SJSA1 (cell line): ENCODE measurements at places on chromosomes 3 and 15. TPM values are rescaled to one million over a fixed set of nuclear protein-coding genes. Genes with fewer than 3 reads are reported as not detected.

Gene SAXO2
- total RNA-seq: 0.66 and 4.0 TPM in 2 replicates

Gene SPINK8
- total RNA-seq: not detected in 2 replicates

- peaks cover 12% of the 10 kb centered on the region for H3K4me1 ChIP-seq
- no peaks in the 10 kb centered on the region for H3K36me3 ChIP-seq
- no peak overlapping the region for H3K4me3 ChIP-seq
- DNase-seq: no peak
- H3K27me3 ChIP-seq: no peaks in the 10 kb centered on the region
Observed at GRCh38 chr3:72571052-72571451, 277.2 kb downstream of the SHQ1 start.

- no peak overlapping the region for H3K27ac ChIP-seq
- peaks cover 9% of the 10 kb centered on the region for H3K4me1 ChIP-seq
- no peaks in the 10 kb centered on the region for H3K36me3 ChIP-seq
Observed at GRCh38 chr15:71542836-71543235, 267.5 kb upstream of the NR2E3 start.

GRCh38 chr15:73648014-73648295 lies 14.8 kb upstream of the NPTN start:
- H3K36me3 ChIP-seq: no peaks in the 10 kb centered on the region
- DNase-seq: no peak
- H3K4me1 ChIP-seq: no peaks in the 10 kb centered on the region

DNA sequence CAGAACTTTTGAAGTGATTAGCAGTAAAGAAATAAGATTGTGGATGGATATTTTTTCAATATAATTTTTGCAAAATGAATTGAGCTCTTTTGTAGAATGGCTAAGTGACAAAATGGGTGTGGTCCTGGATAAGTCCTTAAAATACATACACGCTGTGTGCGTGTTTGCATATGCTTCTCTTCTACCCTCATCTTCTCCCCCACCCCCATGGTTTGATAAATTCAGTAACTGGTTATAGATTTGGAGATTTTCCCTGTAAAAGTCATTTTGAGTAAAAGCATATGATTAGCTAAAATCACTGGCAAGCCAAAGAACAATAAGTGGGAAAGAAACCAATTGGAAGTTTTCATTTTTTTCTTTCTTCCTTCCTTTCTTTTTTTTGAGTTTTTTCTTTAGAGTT lies 453.9 kb upstream of the MDFIC2 start:
- no peak overlapping the region for H3K27ac ChIP-seq
- no peak for DNase-seq
- H3K4me1 ChIP-seq: peaks cover 4% of the 10 kb centered on the region
- H3K27me3 ChIP-seq: no peaks in the 10 kb centered on the region
- H3K4me3 ChIP-seq: no peak overlapping the region
- H3K36me3 ChIP-seq: no peaks in the 10 kb centered on the region
